T-helper 1 cell (primary cell): ENCODE measurements at places on chromosomes 3 and 15.

GRCh38 chr3:2783261-2783660 lies 326.9 kb downstream of the IL5RA start:
- no peak for DNase-seq

DNA sequence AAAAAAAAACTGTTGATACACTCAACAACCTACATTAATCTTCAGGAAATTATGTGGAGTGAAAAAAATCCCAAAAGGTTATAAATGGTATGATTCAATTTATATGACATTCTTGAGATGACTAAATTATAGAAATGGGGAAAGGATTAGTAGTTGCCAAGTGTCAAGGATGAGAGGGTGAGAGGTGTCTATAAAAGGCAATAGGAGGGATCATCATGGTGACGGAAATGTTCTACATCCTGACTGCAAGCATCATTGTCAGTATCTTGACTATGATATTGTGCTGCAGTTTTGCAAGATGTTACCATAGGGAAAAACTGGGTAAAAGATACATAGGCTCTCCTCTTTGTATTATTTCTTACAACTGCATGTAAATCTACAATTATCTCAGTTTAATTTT lies 125.6 kb downstream of the FRMD5 start:
- DNase-seq: no peak

DNA sequence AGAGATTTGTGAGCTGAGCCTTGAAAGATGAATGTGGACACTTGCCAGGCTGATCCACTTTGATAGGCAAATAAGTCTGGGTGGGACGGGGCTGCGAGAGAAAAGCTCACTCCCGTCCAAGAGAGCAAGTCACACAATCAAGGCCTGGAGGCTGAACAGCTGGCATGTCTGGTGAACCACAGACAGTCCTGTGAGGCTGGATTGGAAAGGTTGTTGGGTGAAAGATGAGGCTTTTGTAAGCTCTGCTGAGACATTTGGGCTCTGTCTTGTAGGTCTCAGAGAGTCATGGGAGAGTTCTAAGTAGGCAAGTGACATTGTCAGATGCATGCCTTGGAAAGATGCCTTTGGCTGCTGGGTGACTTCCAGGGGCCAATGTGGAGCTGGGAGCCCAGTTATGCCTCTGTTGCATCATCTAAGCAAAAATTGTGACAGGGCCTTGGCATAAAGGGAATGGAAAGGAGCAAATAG lies 38.5 kb downstream of the RPLP1 start:
- DNase-seq: no peak

DNA sequence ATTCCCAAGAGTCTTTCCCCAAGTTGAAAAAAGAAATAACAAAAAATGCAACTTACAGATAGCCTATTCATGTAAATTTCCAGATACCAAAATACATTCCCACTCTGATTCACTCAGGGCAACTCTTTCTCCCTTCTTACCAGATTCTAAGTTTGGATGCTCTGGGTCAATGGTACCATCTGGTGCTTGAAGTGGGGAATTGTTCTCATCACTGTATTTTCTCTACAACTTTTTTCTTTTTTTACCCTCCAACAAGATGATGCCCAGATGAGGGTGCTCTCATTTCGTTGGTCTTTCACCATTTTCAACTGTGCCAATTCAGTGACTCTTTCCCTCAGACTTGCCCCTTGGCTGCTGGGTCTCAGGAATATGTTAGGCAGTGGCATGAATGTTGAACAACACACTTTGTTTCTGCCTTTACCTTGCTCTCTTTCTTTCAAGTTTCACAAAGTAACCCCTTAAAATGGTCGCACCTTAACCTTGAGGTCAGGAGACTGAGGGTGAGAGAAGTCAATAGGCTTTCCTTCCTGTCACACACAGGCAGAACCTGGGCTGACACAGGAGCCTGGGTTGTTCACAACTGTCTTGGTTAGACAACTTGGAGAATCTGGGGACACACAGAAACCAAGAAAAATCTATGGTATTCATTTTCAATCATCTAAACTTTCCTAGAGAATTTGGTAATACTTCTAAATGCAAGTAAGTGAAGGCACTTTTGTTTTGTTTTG lies 330.7 kb upstream of the SLCO3A1 start:
- DNase-seq: no peak
